ENCODE measurements at places on chromosomes 7 and 10. TPM values are rescaled to one million over a fixed set of nuclear protein-coding genes. Genes with fewer than 3 reads are reported as not detected.

Gene BRAT1
- 37.5 TPM for total RNA-seq

Gene MOGAT3
- total RNA-seq, result not detected

Gene CTNNA3
- total RNA-seq, result 0.39 TPM

DNA sequence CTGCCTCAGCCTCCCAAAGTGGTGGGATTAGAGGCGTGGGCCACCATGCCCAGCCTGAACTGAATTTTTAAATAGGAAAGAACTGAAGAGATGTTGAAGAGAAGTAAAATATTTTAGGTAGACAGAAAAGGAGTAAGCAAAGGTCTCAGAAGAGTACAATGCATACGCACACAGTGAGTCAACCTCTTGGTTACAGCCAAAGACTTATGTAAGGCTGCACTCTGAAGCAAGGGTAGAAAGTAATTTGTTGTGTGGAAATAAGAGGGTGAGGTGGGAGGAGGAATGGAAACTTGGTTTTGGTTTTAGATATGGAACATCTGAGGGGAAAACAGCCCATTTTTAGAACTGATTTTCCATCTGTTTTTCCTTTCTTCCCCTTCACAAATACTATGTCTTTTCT, 17.6 kb downstream of the KRIT1 start:
- no peak for DNase-seq

Measured in activated naive CD4-positive, alpha-beta T cell treated with anti-CD3 and anti-CD28 coated beads, Interleukin-2, amount 50 U/mL, for 72 hours (primary cell).